Left kidney (tissue), 8 donors: ENCODE measurements at places on chromosomes 7 and 10. TPM values are rescaled to one million over a fixed set of nuclear protein-coding genes. Genes with fewer than 3 reads are reported as not detected.

DNA sequence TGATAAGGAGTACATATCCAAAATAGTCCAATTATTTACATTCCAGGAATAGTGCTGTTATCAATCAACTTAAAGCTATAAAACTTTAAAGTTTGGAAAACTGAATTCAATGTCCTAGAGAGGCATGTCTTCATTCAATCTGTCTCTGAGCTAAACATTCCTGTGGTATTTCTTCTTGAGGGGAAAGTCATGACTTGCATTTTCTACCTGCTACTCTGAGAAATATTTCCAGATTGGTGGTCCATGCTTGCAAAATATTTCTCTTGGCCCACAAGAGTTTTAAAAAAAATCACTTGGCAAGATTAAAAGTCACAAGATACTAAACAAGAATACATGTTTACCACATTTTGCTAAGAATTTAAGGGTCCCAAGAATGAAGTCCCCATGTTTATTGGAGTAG is 63.6 kb upstream of the HGF start:
- DNase-seq = no peak

- peak; percentile 15 for DNase-seq
Measured at GRCh38 chr7:99829524-99830160, 1.8 kb downstream of the CYP3A43 start.

GRCh38 chr10:116186273-116186672 is 86.7 kb downstream of the GFRA1 start:
- DNase-seq = no peak

TDRD1 gene
- polyA plus RNA-seq = 0.05 TPM

SFMBT2 gene
- polyA plus RNA-seq = 9.3 TPM

DNA sequence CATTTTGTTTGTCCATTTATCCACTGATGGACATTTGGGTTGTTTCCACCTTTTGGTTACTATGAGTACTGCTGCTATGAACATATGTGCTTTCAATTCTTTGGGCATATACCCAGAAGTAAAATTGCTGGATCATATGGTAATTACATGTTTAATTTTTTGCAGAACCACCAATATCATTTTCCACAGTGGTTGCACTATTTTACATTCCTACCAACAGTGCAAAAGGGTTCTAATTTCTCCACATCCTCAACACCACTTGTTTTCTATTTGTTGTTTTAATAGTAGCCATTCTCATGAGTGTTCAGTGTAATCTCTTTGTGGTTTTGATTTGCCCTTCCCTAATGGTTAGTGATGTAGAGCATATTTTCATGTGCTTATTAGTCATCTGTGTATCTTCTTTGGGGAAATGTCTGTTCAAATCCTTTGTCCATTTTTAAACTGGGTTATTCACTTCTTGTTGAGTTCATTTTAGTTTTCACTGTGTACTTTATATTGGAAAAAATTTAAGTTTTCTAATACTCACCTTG is 101.9 kb downstream of the HIBADH start:
- DNase-seq = no peak

- DNase-seq = no peak
Measured at GRCh38 chr10:87705339-87705738, 45.7 kb downstream of the PAPSS2 start.

GRCh38 chr7:142487124-142487523 is 229.3 kb upstream of the PRSS58 start:
- DNase-seq = no peak
